ENCODE measurements at places on chromosomes 13 and 19. TPM values are rescaled to one million over a fixed set of nuclear protein-coding genes. Genes with fewer than 3 reads are reported as not detected.

Gene SYDE1
- total RNA-seq: not detected

Gene SPACA4
- not detected for total RNA-seq

Gene FCAR
- total RNA-seq: not detected

Gene BSPH1
- total RNA-seq: not detected

Gene GJA3
- not detected for total RNA-seq

Gene ASF1B
- 1.6 TPM for total RNA-seq

Gene PCDH17
- not detected for total RNA-seq

Gene ZNF471
- 0.67 TPM for total RNA-seq

Gene KIR3DL2
- total RNA-seq: 1.5 TPM

Gene MCEMP1
- total RNA-seq: 1.5 TPM

Gene ZNF628
- 27.8 TPM for total RNA-seq

Gene NTF4
- total RNA-seq: not detected

Gene PLPPR3
- total RNA-seq: not detected

Gene KLF2
- 847 TPM for total RNA-seq

Gene PTPRS
- 4.7 TPM for total RNA-seq

Gene KLK3
- not detected for total RNA-seq

Gene NLRP9
- total RNA-seq: not detected

Gene ZNF729
- not detected for total RNA-seq

Gene TTYH1
- not detected for total RNA-seq

Gene SPTBN4
- 1.3 TPM for total RNA-seq

Gene LYPD3
- total RNA-seq: 70.0 TPM

Gene PNKP
- total RNA-seq: 114 TPM

Gene KIR2DL1
- total RNA-seq: 0.35 TPM

Gene CBARP
- total RNA-seq: 0.49 TPM

Gene C1QTNF9B
- not detected for total RNA-seq

Gene ZNF85
- total RNA-seq: 3.7 TPM

Gene ZNF541
- total RNA-seq: 0.33 TPM

Gene BLOC1S3
- total RNA-seq: 21.6 TPM

Gene CHST8
- total RNA-seq: not detected

Gene GPR4
- total RNA-seq: not detected

Gene C3
- total RNA-seq: not detected

Gene GIPC1
- total RNA-seq: 15.6 TPM

Gene CDC37
- 195 TPM for total RNA-seq

Gene BRSK1
- total RNA-seq: 5.2 TPM

Gene LIG1
- total RNA-seq: 62.5 TPM

Gene KCTD15
- total RNA-seq: 0.14 TPM

Gene PIK3R2
- 3.6 TPM for total RNA-seq

Gene DBP
- total RNA-seq: 24.8 TPM

Gene FAM216B
- total RNA-seq: not detected

Gene MADCAM1
- total RNA-seq: not detected

Gene PNMA8C
- total RNA-seq: not detected

Gene ZNF506
- 50.2 TPM for total RNA-seq

Gene ZNF575
- total RNA-seq: 2.4 TPM

Gene TMEM59L
- not detected for total RNA-seq

Gene AMER2
- total RNA-seq: not detected

All from CD8-positive, alpha-beta T cell (primary cell).